HFFc6 (cell line): ENCODE measurements at places on chromosomes 6 and 20. TPM values are rescaled to one million over a fixed set of nuclear protein-coding genes. Genes with fewer than 3 reads are reported as not detected.

GRCh38 chr6:75223428-75223827 lies 17.6 kb upstream of the COL12A1 start:
- DNase-seq: no peak
- H3K4me3 ChIP-seq: no peak overlapping the region
- no peaks in the 10 kb centered on the region for H3K36me3 ChIP-seq
- H3K4me1 ChIP-seq: peaks cover 50% of the 10 kb centered on the region
- H3K27me3 ChIP-seq: no peaks in the 10 kb centered on the region
- peak overlapping the region; percentile 3; the same call in 1 of the 2 replicates for H3K27ac ChIP-seq

Gene B3GAT2
- not detected in 2 replicates for total RNA-seq

- H3K27me3 ChIP-seq: peaks cover 6% of the 10 kb centered on the region
- peaks cover 19% of the 10 kb centered on the region for H3K4me1 ChIP-seq
- no peak overlapping the region for H3K4me3 ChIP-seq
- no peaks in the 10 kb centered on the region for H3K36me3 ChIP-seq
- H3K27ac ChIP-seq: no peak overlapping the region
- no peak for DNase-seq
Observed at GRCh38 chr6:137863091-137863797, 3.8 kb upstream of the TNFAIP3 start.

GRCh38 chr6:80527552-80528052 lies 421.1 kb downstream of the BCKDHB start:
- no peak for DNase-seq
- no peaks in the 10 kb centered on the region; the same call in 1 of the 2 replicates for H3K27me3 ChIP-seq
- H3K4me1 ChIP-seq: peaks cover 33% of the 10 kb centered on the region
- H3K27ac ChIP-seq: no peak overlapping the region

DNA sequence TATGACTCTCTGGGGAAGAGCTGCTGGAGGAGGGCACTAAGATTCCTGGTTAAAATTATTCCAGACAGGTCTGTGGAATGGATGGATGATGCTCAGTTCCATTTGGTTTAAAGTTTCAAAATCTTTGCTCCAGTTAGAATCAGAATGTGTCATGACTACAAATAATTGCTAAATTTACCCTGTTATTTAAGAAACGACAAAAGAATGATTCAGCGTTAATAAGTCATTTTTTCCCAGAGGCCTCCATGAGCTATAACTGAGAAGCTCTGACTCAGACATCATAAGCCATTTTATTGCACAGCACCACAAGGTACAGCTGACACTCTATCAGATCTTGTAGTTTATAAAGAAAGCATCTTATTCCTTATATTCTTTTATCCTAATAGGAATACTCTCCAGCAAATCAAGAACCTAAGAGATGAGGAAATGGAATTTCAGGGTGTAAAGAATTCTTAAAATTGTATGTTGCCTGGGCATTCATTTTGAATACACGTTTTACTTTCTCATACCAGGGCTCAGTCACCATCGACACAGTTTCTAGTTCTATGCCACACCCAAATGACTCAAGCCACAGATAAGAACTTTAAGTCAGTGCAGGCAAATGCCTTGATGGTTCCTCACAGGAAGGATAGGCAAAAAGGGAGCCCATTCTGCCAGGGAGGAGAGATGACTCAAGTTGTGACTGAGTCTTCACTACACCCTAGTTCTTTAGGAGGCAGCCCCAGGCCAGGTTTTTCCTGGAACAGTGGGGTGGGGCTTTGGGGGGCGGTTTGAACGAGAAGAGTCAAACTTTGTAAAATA lies 636.0 kb downstream of the MMUT start:
- peaks cover 43% of the 10 kb centered on the region for H3K4me1 ChIP-seq
- peak; percentile 99 for DNase-seq

Gene GTF3C6
- total RNA-seq: 126 to 134 TPM (median 132 TPM) in 3 replicates

Gene SAPCD1
- total RNA-seq: 1.3 to 2.4 TPM (median 1.5 TPM) in 3 replicates

GRCh38 chr6:14665827-14666724 lies 548.5 kb downstream of the CD83 start:
- H3K4me3 ChIP-seq: peak overlapping the region; percentile 11
- H3K36me3 ChIP-seq: no peaks in the 10 kb centered on the region
- H3K27me3 ChIP-seq: 0 out of 2 replicates have a peak, but pooled peaks cover 2% of the 10 kb centered on the region
- peak overlapping the region; percentile 81 for H3K27ac ChIP-seq

DNA sequence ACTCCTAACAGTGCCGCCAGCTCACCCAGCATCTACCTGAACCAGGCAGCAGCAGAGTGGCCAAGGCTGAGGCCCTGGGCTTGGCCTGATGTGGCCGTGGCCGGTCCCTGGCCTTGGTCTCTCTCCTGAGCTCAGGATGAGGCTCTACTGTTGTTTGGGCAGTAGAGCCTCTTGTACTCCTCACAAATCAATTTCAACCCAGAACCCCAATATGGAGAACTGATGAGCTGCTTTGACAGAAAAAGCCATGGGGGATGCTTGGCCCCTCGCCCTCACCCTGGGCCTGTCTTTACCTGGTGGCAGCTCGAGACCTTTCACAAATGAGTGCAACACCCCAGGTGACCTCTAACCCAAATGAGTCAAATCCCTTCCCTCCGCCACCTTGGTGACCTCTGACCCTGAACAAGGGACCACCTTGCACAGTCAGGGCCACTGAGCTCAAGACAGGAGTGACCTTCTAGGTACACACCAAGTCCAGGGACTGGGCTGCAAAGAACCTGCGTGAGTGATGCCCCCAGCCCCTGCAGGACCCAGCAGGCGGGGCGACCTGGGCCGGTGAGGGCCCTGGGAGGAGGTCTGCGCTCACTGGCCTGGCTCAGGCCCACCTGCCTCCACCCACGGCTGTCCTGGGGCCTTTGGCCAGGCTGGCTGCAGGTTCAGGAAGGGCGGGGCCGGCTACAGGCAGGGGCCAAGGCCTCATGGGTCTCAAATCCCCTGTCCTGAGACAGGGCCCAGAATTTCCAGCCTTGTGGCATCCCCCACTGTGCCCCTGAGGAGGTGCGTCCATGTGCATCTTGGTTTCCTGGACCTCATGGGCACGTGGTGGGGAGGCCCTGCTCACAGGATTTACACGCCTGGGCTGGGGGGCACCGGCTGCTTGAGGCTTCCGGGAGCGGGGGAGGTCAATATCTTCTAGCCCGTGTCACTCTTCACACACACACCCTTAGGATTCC lies 30.2 kb downstream of the PSMG4 start:
- H3K36me3 ChIP-seq: no peaks in the 10 kb centered on the region
- H3K27me3 ChIP-seq: peaks cover 20% of the 10 kb centered on the region
- H3K4me3 ChIP-seq: no peak overlapping the region
- DNase-seq: no peak
